NCI-H187 (cell line): ENCODE measurements at places on chromosomes 7 and 10.

DNA sequence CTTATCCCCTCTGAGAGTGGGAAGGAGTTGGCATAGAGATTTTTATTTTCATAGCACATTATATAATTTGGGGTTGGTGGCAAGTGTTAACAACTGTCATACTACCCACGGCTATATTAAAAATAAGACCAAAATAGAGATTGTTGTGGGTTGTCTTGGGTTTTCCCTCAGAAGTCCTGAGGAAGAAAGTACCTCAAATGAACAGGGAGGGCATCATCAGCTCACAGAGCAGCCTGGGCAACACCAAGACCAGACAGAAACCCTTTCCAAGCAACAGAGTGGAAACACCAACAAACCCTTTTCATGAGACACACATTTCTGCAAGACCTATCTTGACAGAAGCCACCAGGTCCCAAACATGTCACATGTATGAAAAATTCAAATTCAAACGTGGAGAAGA lies 121.2 kb downstream of the GLI3 start:
- no peak for DNase-seq

DNA sequence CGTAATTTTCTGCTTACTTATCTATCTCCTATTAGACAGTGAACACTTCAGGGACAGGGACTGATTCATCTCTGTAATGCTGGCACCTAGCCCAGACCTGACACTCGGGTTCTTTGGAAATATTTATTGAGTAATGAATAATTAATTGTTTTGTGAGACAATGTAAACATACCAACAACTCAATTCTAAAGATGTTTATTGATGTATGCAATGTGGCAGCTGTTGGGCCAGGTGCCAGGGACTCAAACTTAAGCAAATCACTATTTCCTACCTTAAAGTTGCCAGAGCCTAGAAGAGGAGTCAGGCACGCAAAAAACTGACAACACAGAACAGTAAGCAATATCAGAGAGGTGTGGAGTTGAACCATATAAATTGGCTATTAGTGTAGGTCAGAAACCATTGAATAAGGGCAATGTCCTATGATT lies 63.6 kb upstream of the BMPER start:
- DNase-seq: no peak

GRCh38 chr7:87816389-87816788 lies 59.8 kb downstream of the SLC25A40 start:
- no peak for DNase-seq

GRCh38 chr10:68327889-68328786 lies 3.7 kb upstream of the HNRNPH3 start:
- no peak for DNase-seq

DNA sequence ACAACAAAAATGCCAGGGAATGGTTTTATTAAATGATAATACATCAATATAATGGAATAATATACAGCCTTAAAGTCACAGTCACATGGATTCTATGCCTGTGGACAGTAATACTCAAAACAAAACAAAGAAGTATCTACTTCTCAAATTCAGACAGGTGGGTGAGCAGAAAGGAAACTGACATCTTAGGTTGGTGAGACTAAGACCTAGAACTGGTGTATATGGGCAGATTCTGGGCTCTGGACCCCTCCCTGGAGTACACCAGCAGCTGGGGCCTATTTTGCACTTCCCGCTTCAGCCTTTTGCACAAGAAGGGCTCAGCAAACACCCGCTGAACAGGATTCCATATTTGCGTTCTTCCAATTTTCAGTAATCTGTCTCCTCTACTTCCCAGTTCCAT lies 5.4 kb upstream of the FIS1 start:
- no peak for DNase-seq

GRCh38 chr7:55061726-55062499 lies 43.1 kb downstream of the EGFR start:
- DNase-seq: no peak

DNA sequence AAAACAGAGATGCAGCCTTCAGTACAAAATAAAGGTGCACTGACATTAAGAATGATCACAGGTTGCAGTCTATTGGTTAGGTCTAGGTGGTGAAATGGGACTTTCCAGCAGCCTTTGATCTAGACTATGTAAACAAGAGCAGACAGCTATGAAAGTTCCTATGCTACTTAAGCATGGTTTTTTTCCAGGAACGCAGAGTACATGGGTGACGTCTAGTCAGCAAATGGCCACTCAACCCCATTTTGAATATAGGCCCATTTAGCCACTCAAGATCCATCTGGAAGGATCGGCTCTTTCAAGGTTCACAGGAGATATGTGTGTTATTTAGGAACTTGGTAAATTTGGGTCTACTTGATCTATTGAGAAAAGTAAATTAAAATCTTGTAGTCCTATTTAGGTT lies 1424.6 kb upstream of the LRRTM3 start:
- DNase-seq: no peak

- DNase-seq: no peak
Measured at GRCh38 chr7:28470344-28470743, 58.0 kb downstream of the CREB5 start.

GRCh38 chr10:124043310-124044142 lies 49.9 kb downstream of the CHST15 start:
- no peak for DNase-seq

DNA sequence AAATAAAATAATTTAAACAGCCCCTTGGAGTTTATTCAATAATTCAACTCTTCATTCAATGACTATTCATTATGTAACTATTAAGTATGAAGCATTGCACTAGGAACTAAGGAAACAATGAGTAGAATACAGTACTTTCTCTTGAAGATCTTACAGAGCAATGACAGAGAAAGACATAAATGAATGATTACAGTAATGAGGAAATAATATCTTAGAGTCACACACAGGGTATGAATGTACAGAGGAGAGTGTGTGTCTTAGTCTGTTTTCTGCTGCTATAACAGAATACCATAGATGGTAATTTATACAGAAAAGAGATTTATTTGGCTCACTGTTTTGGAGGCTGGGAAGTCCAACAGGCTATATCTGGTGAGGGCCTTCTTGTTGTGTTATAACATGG lies 120.5 kb upstream of the NRBF2 start:
- DNase-seq: no peak

- no peak for DNase-seq
Measured at GRCh38 chr7:779480-779879, 52.4 kb upstream of the PRKAR1B start.

- DNase-seq: no peak
Measured at GRCh38 chr10:81108516-81109199, 571.0 kb downstream of the SH2D4B start.

- DNase-seq: no peak
Measured at GRCh38 chr10:126225672-126226008, 162.6 kb downstream of the ADAM12 start.

DNA sequence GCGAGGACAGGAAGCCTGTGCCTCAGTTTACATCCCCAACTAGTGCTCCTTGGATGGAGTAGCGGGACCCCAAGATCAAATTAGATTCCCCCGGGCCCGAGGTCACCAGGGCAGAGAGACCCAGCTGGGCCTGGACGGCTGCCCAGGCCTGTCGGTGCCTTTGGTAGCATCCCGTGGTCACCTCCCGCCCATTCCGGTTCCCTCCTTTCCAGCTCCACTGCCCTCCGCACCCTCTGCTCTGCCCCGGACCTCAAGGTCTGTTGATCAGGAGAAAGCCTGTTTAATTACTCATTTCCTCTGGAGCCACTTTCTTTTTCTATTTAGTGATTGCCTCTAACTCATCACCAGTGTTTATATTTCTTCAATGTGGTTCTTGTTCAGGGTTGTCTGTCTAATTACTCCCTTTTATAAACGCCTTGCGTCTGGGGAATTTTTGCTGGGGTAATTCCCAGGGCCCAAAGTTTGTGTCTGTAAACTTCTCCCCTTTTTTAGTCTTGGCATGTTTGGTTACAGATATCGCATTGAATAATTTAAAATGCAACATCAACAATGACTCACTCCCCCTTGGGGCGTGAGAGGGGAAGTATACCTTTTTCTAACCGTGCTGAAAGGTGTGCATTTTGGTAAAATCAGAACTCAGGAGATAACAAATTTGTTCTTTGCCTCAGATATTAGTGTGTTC lies 1.9 kb downstream of the FOXK1 start:
- DNase-seq: no peak

DNA sequence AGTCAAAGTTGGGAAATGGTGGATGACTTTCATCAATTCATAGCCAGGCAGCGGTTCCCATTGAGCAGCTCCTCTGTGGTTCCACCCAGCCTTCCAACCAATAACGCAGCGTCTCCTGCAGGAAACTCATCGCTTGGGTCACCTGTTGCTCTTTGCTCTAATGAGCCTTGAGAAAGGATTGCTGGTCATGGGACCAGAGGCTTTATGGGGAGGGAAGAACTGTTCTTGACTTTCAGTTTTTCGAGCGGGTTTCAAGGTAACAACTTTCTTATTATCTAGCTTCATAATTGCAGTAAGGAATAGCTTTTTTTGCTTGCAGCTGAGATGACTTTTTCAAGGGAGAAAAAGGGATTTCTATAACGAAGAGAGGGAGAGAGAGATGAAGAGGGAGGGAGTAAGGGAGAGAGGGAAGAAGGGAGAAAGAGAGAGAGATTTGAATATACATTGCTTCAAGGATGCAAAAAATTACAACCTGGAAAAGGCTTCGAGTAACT lies 405 bp upstream of the ENTPD1 start:
- no peak for DNase-seq

DNA sequence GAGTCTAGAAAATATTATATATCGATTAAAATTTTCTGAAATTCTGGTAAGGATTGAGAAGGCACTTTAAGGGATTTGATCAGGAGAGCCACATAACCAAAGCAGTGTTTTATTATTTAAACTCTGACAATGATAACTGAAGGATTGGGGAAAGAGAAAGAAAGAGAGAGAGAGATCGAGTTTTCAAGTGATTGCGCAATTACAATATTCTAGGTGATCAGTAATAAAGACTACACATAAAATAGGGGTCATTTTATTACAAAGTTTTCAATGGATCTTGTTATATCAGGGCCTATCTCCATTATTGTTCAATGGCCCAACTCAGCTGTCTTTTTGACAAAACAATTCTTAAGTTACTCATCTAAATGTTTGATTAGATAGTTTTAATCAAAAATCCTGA lies 541.5 kb upstream of the ZWINT start:
- DNase-seq: no peak

GRCh38 chr10:90642136-90642535 lies 215.7 kb downstream of the HTR7 start:
- no peak for DNase-seq

GRCh38 chr10:95499482-95499989 lies 61.6 kb downstream of the SORBS1 start:
- no peak for DNase-seq

DNA sequence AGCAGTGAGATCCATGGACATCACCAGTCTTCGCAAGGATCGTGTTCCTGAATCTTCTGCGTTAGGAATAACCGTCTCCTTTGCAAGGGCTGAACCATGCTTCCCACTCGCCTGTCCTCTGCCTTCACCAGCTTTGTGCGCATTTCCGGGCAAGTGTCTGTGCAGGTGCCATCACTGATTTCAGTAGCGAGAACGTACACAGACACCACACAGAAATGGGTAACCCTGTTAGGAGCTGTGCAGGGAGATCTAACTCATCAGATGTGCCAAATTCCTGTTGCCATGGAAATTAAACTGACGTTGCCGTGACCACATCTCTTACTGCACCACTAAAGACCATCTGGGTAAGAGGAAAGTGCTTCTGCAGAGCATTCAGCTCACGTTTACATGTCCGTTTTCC lies 146.3 kb downstream of the DIP2C start:
- no peak for DNase-seq

- DNase-seq: no peak
Measured at GRCh38 chr7:116652793-116653192, 19.2 kb upstream of the MET start.

GRCh38 chr10:109178591-109178990 lies 744.7 kb downstream of the XPNPEP1 start:
- no peak for DNase-seq

GRCh38 chr7:23242321-23242720 lies 4.3 kb upstream of the GPNMB start:
- DNase-seq: no peak

DNA sequence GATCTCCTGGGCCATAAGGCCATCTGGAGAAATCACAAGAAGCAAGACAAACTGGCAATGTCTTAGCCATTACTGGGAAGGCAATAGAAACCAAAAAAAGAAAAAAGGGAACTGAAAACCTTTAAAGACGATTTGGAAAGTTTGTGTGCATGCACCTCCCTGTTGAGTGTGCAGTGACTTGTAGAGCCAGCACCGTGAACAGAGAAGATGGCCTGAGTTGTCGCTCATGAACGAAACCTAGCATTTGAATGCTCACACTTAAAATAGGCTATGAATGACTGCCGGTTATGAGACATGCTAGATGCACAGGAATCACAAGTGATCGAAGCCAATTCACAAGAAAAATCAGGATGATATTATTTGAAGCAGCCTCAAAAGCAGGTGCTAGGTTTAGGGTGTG lies 151.3 kb upstream of the ADO start:
- DNase-seq: no peak

GRCh38 chr7:94957061-94957460 lies 49.7 kb downstream of the PPP1R9A start:
- no peak for DNase-seq

GRCh38 chr10:49540056-49540797 lies 1.3 kb upstream of the ERCC6 start:
- no peak for DNase-seq

GRCh38 chr10:99648717-99649116 lies 10.6 kb upstream of the ENTPD7 start:
- no peak for DNase-seq

DNA sequence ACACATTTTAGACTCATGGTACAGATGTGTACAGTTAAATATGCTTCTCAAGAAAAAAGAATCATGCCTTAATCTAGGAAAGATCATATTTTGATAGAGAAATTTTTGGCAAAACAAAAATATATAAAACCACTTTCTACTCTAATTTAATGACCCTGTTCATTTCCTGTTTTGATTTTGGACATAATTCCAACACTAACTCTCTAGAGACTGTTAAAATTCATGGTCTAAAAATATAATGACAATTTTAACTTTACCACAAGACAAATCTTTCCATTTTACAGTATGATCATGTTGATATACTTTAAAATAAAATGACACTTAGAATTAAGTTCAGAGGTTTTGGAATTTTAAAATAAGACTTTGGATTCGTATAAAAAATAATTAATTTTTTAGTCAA lies 45.2 kb downstream of the PRKG1 start:
- no peak for DNase-seq

- DNase-seq: no peak
Measured at GRCh38 chr10:23994459-23995046, 214.4 kb upstream of the KIAA1217 start.

DNA sequence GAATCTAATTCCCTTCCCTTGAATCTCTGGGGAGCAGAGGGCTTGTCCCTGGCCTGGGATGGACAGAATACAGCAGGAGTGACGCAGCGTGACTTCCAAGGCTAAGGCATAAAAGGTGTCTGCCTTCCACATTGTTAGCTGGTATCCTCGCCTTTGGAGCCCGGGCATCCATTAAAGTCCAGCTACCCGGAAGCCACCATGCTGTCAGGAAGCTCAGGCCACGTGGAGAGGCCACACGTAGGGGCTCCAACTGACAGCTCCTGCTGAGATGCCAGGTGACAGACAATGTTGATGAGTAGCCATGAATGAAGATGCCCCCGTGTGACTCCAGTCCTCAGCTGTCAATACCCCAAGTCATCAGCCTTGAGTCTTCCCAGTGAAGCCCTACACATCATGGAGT lies 99.9 kb downstream of the OAT start:
- DNase-seq: no peak
